ENCODE measurements at places on chromosomes 6 and 20.

GRCh38 chr6:28922821-28923317, 916 bp downstream of the TRIM27 start:
- no peak for DNase-seq

DNA sequence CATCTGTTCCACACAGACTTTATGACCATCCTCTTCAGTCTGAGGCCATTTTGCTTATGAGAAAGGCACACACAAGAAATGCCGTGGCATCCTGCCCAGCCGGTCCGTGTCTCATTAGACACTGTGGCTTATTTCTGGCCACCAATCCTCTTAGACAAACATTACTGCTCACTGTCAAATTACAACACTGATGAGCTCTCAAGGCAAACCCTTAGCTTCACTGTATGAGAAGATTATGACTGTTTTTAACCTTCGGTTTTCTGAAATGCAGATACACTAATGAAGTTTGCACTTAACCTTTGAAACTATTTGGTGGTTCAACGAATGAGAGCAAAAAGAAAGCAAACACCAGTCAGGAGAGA, 50.5 kb upstream of the DST start:
- no peak for DNase-seq

DNA sequence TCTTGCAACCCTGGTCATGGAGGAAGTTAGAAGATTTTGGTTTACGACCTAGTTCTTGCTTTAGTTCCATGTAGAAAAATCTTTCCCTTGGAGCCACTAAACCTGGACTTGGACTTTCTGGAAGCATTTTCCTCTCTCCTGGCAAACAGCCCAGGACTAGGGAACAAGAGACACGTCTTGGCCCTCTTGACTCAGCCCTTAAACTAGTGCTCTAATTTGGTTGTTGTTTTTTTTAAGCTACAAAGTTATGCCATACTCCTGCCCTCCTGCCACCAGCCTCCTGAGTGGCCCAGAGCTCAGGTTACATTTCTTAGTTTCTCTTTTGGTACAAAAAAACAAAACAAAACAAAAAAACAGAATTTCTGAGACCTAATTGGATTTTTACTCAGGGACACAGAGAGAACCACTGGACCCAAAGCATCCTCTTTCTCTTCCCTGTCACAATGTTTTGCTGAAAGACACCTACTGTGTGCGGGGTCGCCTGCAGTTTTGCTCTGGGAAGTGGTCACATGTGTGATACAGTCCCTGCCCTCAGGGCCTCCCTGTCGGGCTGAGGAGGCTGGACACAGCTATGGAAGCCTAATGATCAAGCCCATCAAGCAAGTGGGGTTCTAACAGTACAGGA, 32.3 kb upstream of the SCUBE3 start:
- DNase-seq, result no peak

DNA sequence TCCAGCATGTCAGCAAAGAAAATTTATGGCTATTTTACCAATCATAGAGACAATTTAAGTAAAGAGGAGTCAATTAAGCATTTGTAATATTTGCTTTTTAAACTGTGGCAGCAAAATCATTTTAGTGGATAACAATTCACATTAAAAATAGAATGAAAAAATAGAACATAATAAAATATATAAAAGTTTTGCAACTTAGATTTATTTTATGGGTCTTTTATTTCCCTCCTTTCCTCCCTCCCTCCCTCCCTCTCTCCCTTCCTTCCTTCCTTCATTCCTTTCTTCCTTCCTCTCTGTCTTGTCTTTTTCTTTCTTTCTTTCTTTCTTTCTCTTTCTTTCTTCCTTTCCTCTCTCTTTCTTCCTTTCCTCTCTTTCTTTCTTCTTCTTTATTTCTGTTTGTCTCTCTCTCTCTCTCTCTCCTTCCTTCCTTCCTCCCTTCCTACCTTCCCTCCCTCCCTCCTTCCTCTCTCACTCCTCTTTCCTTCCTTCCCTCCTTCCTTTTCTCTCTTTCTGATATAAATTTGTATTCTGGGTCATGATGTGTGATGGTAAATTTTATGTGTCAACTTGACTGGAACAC, 610.9 kb upstream of the CITED2 start:
- no peak for DNase-seq

DNA sequence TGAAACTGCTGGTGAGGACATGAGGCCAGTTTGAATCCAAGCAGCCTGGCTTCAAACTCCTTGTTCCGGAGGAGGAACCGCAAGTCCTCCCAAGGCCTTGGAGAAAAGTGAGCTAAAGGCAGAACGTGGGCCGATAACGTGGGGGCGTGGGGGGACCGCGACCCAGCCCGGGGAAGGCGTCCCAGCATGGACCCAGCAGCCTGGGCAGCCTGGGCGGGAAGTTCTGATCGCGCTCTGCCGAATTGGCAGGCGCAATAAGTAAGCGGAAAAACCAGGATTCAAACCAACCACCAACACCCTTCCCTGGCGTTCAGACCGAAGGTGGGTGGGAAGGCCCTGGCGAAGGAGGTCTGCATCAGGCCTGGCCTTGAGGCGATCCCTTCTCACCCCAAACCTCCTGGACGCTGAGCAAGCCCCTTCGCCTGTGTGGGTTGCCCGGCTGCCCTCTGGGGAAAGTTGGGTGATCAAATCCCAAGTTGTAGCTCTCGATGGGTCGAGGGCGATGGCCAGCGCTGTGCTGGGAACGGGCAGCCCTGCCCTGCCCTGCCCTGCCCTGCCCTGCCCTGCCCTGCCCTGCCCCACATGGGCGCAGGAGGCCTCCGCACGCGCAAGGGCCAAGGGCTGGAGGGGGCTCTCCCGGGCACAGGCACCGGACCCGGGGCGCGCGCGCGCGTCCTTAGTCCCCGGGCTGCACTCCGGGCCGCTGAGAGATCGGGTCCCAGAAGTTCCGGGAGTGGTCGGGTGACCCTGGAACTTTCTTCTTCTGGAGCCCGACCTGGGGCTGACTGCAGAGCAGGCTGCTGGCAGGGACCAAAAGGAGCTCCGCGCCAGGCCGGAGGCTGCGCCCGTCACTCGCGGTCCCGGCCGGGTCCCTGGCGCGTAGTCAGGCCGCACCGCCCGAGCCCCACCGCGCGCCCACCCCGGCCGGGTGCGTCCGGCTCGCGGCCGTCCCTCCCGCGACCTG, 637 bp upstream of the SLC22A3 start:
- no peak for DNase-seq

- DNase-seq, result no peak
Observed at GRCh38 chr20:63544241-63544957, 3.1 kb downstream of the SRMS start.

- DNase-seq, result no peak
Observed at GRCh38 chr6:86682297-86682696, 255.0 kb upstream of the HTR1E start.

DNA sequence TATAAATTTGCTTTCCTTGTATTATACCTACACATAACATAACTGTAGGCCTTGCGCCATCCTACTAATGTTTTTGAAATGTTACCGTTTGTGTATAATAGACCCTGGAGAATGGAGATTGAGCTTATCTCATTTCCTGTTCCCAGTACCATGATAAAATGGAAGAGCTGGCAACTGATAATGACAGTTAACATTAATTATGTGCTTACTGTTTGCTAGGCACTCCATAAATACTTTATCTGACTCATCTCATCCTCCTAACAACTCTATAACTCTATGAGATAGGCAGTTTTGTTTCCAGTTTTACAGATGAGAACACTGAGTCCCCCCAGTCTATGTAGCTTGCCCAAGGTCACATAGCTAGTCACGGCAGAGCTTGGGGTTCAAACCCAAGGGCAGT, 396.7 kb downstream of the SYNE1 start:
- no peak for DNase-seq

Measured in activated T-helper 1 cell treated with anti-CD3 and anti-CD28 coated beads, Interleukin-2, amount 50 U/mL, for 16 hours (primary cell).